ENCODE measurements at places on chromosomes 2 and 18. TPM values are rescaled to one million over a fixed set of nuclear protein-coding genes. Genes with fewer than 3 reads are reported as not detected.

The IAH1 gene
- 89.2 TPM for total RNA-seq

The TEX44 gene
- total RNA-seq, result not detected

The MOCOS gene
- total RNA-seq, result 0.31 TPM

The CNDP1 gene
- 1.9 TPM for total RNA-seq

The TXNL4A gene
- total RNA-seq, result 37.2 TPM

The PARD3B gene
- 8.8 TPM for total RNA-seq

The EML6 gene
- total RNA-seq, result 23.8 TPM

The CCBE1 gene
- 57.6 TPM for total RNA-seq

The PCARE gene
- total RNA-seq, result not detected

The LINC00305 gene
- total RNA-seq, result not detected

The KLF11 gene
- 14.7 TPM for total RNA-seq

The CFAP53 gene
- 1.6 TPM for total RNA-seq

The ATP8B1 gene
- total RNA-seq, result 3.1 TPM

The SLC23A3 gene
- 0.63 TPM for total RNA-seq

The ERICH2 gene
- total RNA-seq, result not detected

The TNFRSF11A gene
- 0.63 TPM for total RNA-seq

The TDRD15 gene
- not detected for total RNA-seq

The PID1 gene
- total RNA-seq, result 36.9 TPM

The KCNG3 gene
- 0.31 TPM for total RNA-seq

The COL4A4 gene
- 0.94 TPM for total RNA-seq

The SKA1 gene
- 1.9 TPM for total RNA-seq

The OTOS gene
- not detected for total RNA-seq

The PPP1CB gene
- 225 TPM for total RNA-seq

The PRKCE gene
- total RNA-seq, result 77.0 TPM

The FBXO36 gene
- total RNA-seq, result 8.1 TPM

The BUB1 gene
- total RNA-seq, result 16.6 TPM

The IL1F10 gene
- total RNA-seq, result not detected

The PTPN18 gene
- total RNA-seq, result 41.9 TPM

The POTEF gene
- not detected for total RNA-seq

The EHD3 gene
- 10.3 TPM for total RNA-seq

The DSG4 gene
- total RNA-seq, result not detected

The RRM2 gene
- total RNA-seq, result 11.3 TPM

The CNTNAP5 gene
- total RNA-seq, result 65.1 TPM

The GPR45 gene
- 0.94 TPM for total RNA-seq

The KLHL14 gene
- total RNA-seq, result 33.8 TPM

The RND3 gene
- total RNA-seq, result 152 TPM

The ANKRD29 gene
- total RNA-seq, result 5.3 TPM

The XIRP2 gene
- 0.31 TPM for total RNA-seq

The KCNG2 gene
- 0.31 TPM for total RNA-seq

The DAW1 gene
- total RNA-seq, result 2.5 TPM

The CDK15 gene
- total RNA-seq, result not detected

The ZNF521 gene
- total RNA-seq, result 20.0 TPM

The RGPD3 gene
- total RNA-seq, result 1.3 TPM

The TRABD2A gene
- 1.6 TPM for total RNA-seq

The LIPG gene
- total RNA-seq, result 25.7 TPM

The OR6B2 gene
- total RNA-seq, result not detected

The MYO5B gene
- 39.4 TPM for total RNA-seq

The LOXHD1 gene
- 0.31 TPM for total RNA-seq

All from parietal lobe (tissue), 2 donors.